ENCODE measurements at places on chromosomes 4 and X.

DNA sequence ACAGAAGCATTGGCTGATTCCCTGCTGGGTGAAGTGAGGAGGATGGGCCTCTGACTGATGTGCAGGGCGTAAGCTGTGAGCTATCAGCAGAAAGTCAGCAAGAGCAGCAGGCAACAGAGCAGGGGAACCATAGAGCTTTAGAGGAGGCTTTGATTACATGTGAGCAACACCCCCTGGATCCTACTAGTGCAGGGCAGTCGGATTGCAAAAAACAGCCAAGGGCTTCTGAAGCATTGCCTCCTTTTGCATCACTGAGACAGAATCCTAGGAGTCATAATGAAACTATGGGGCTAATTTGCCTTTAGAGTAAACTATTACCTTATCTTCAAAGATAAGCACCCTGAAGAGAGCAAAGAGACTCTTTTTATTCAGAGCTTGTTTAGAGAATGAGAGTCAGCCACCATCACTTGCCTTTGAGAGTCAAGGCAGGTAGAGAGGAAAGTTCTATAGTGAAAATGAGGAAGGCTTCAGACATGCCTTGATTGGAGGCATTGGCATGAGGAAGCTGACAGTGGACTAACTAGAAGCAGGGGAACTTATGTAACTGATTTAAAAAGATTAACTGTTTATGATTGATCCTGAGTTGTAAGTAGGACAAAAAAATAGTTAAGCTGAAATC lies 420.3 kb downstream of the PDHA2 start:
- no peak for DNase-seq

GRCh38 chrX:43750248-43750676 lies 94.2 kb downstream of the MAOA start:
- peak; percentile 23 for DNase-seq

GRCh38 chr4:55610381-55610780 lies 18.3 kb upstream of the PDCL2 start:
- no peak for DNase-seq

DNA sequence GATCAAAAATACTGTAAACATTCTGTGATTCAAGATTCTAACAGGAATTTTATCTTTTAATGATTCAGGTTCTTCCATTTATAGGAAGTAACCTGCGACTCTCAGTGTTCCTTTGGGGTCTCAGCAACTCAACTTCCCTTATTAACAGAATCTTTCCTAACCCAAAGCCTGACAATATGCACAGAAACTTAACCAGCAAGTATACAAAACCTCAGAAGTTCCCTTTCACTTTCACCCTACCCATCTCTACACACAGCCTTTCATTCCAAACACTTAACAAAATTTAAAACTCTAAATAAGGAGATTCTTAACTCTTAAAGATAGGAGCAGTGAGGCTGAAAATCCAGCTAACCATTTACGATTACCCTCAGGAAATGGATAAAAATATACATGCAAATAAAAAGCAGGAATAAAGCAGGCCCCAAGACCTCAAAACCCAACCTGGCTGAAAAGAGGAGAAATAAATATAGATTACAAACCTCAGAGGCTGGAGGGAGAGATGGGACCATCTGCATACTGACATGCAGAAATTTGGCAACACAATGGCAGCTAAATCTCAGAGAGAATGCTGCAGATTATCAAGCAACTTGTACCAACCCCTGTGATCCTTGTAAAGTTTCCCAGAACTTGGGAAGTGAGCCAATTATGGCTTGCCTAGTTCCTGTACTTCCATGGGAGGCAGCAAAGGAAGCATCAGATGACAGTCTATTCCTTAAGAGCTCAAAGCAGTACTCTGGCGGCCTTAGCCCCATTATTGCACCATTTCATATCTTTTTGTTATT lies 101.0 kb downstream of the ATP11C start:
- DNase-seq: peak; percentile 57

DNA sequence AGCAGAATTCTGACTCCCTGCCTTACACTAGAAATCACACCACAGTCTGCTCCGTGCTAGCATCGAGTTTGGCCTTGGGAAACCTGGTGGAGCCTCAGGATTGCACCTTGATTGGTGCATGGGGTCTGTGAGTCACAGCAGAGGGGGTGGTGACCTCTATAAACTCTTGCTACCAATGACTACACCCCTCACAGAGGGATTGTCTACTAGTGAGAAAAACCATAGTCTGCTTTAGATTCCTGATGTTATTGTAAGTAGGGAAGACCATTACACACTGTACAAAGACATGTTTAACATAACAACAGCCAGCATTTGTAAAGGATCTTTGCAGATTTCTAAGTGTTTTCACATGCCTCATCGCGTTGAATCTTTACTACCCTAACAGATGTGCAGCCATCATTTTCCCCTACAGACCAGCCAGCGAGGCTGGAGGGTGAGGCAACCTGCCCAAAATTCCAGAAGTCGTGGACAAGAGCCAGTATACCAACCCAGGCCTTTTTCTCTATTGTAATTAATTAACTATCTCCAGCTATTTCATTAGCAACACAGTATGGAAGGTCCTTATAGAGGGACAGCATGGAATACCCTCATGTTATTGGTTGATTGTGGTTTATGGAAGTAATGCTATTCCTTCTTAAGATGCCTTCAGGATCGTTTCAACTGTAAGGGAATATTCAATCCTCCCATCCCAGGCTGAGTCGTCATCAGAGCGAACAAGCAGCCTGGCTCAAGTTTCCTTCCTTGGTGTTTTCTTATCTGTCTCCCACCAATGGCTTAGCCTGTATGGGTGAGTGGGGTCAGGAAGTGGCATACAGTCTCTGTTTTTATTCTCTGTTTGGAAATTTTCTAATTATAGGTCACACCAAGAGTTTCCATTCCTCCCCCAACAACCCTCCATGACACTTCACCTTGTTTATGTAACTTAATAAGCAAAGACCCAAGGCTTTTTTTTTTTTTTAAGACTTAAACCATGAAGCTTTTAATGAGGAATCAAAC lies 55.9 kb upstream of the KDR start:
- no peak for DNase-seq

DNA sequence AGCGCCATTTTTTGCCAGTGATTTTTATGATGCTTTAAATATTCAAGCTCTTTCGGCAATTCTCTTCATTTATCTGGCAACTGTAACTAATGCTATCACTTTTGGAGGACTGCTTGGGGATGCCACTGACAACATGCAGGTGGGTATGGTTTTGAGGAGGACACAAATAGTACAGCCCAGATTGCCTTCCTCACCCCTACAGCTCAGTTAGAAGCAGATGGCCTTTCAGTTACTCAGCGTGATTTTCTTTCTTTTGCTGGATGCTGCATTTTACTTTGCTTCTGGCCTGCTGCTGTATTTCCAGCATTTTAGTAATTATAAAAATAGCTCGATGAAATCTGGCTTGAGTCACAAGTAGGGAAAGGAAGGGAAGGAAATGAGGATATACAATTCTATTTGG lies 114.7 kb downstream of the SLC4A4 start:
- no peak for DNase-seq

- DNase-seq: no peak
Observed at GRCh38 chr4:92529510-92529909, 225.7 kb downstream of the GRID2 start.

GRCh38 chr4:25022766-25023165 lies 8.0 kb downstream of the LGI2 start:
- no peak for DNase-seq

DNA sequence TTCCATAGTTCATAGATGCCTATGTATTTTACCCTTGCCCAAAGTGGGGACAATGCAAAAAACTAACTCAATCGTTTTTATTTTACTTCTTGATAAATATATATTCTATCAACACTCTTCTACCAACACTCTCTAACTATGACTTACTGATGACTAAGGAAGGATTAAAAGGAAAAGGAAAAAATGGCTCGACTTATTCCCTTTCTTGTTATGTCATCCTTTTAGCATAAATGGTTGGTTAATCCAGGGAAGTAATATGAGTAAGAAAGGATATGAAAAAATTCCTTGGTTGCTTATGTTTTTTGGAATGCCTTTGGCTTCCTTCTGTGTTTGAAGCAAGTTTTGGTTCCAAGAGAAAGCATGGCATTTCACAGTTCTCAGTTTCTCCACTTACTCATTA lies 1087.1 kb downstream of the C4orf33 start:
- DNase-seq: no peak

GRCh38 chr4:15990570-15991285 lies 27.8 kb upstream of the FGFBP2 start:
- DNase-seq: no peak

- no peak for DNase-seq
Observed at GRCh38 chr4:4457803-4458553, 71.1 kb downstream of the NSG1 start.

GRCh38 chr4:150395872-150396271 lies 186.1 kb upstream of the MAB21L2 start:
- DNase-seq: no peak

GRCh38 chr4:74764119-74764518 lies 30.2 kb downstream of the BTC start:
- no peak for DNase-seq

- DNase-seq: no peak
Observed at GRCh38 chr4:10733481-10734062, 49.0 kb upstream of the CLNK start.

GRCh38 chr4:179597301-179597700 lies 2155.1 kb upstream of the AGA start:
- DNase-seq: no peak

- DNase-seq: no peak
Observed at GRCh38 chrX:135740681-135741149, 27.3 kb downstream of the CT45A1 start.

GRCh38 chrX:40938423-40938822 lies 146.8 kb upstream of the USP9X start:
- DNase-seq: no peak

All from stromal cell of bone marrow (primary cell).